Suppressor macrophage treated with lipopolysaccharide for 1 hour (primary cell): ENCODE measurements at places on chromosomes 12 and 14.

DNA sequence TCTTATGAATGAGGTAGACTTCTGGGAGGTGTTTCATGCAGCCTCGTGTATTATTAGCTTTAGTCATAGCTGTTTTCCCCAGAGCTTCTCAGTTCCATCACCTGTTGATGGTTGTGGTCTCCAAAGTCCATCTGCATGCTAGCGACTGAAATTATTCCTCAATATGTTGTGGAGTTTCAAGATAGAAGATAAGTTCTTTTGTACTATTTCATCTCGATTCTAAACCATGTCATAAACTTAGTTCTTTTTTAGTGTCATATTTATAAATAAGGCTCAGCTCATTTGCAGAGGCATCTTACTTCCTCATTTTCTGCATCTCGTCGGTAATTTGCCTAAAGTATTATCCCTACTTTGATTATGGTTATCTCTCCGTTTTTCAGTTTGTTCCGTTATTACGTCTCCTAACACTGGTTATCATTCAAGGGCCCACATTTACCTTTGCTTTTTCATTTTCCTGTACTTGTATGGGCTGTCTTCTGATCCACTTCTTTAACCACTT lies 119.1 kb downstream of the ITPR2 start:
- DNase-seq = no peak

GRCh38 chr12:18153826-18154225 lies 63.8 kb upstream of the RERGL start:
- no peak for DNase-seq

- DNase-seq = peak; percentile 29
Measured at GRCh38 chr12:66620688-66621087, 58.2 kb downstream of the GRIP1 start.

GRCh38 chr12:8941691-8942478 lies 7.6 kb downstream of the M6PR start:
- DNase-seq = no peak
